Stimulated activated CD8-positive, alpha-beta memory T cell treated with anti-CD3 and anti-CD28 coated beads, Interleukin-4, amount 100 ng/mL, for 4 hours (primary cell): ENCODE measurements at places on chromosomes 1 and 21.

DNA sequence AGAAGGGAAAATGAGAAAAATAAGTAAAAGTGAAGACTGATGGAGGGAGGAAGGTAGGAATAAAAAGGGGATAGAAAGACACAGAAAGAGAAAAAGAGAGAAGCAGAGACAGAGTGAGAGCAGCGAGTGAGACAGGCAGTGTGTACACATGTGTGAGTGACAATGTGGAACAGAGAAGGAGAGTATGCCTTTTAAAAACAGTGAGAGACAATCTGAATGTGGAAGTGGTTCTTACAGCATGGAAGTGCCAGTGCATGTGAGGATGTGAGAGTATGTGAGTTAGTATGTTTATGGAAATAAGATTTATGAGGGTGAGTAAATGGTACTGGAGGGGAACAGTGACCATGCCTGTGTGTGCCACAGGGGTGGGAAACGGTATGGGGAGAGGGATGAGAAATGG lies 1.2 kb downstream of the NEGR1 start:
- no peak for DNase-seq

DNA sequence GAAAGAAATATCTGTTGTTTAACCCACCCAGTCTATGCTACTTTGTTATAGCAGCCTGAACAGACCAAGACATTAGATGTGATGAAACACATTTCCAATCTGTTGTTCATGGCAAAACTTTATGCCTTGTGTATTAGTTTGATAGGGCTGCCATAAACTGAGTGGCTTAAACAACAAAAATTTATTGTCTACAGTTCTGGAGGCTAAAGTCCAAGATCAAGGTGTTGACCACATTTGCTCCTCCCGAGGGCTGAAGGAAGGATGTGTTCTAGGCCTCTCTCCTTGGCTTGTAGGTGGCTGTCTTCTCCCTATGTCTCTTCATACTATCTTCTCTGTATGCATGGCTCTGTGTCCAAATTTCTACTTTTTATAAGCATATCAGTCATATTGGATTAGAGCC lies 94.1 kb upstream of the HIVEP3 start:
- no peak for DNase-seq

DNA sequence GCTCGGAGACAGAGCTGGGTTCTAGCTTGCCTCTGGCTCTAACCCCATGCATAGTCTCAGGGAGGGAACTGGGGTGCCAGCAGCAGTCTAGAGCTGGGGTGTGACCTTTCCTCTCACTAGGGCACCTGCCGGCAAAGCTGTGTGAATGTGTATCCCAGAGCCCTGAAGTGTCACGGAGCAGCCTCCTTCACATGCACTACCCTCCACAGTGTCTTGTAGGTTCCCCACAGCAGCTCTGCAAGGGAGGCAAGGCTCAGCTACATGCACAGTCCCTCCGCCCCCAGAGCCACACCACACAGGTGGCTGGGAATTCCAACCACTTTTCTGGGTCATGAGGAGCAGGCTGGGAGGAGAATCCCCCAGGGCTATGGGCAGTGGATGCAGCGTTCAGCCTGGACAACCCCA lies 7.7 kb upstream of the HPCA start:
- DNase-seq = no peak

DNA sequence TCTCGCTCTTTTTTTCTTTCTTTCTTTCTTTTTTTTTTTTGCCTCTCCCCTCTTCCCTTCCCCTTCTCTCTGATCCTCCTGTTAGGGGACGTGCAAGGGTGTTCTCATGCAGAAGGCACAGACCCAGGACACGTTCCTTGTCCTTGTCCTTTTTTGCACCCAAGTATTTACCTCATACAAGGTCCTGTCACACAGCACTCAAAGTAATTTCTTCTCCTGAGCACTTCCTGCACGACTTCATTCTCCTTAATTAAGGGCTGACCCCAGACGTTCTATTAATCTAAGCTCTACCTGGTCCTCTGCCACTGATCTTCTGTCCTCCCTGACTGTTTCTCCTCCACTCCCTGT lies 424 bp upstream of the PCNX2 start:
- no peak for DNase-seq

GRCh38 chr1:193309936-193310475 lies 123.6 kb upstream of the B3GALT2 start:
- no peak for DNase-seq

DNA sequence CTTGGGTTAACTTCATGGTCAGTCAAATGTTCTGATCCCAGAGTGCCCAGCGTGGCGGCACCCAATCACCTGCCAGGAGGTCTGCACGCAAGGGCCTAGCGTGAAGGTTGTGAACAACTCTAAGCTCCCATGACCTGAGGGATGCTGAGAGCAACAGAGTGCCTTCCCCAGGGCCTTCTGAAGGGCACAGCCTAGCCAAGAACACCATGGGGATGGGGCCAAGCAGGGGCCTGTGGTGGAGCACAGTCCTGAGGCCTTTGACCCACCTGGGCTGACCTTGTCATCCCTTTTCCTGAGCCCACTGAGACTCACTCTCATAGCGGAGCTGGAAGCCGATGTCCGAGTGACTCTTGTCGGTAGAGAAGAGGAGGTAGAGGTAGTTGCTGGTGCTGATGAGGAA lies 138.8 kb upstream of the HMGB4 start:
- DNase-seq = no peak

DNA sequence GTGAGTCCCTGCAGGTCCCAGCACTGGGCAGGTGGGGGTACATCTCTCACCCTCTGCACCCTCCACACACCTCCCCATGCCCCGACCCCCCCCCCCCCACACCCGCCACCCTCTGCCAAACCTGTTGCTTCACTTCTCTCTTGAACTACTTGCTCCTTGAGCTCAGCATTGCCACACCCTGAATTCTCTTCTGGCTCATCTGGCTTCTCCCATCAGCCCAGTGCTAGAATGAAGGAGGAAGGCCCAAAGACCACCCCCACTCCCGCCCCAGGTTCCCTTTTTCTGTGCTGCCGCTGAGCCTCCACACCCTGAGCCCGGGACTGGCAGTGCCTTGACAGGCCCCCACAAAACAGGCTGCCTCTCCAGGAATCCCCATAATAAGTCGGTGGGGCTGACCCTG lies 6.4 kb upstream of the TNNI1 start:
- no peak for DNase-seq

GRCh38 chr1:216902669-216903381 lies 179.6 kb upstream of the ESRRG start:
- DNase-seq = no peak

DNA sequence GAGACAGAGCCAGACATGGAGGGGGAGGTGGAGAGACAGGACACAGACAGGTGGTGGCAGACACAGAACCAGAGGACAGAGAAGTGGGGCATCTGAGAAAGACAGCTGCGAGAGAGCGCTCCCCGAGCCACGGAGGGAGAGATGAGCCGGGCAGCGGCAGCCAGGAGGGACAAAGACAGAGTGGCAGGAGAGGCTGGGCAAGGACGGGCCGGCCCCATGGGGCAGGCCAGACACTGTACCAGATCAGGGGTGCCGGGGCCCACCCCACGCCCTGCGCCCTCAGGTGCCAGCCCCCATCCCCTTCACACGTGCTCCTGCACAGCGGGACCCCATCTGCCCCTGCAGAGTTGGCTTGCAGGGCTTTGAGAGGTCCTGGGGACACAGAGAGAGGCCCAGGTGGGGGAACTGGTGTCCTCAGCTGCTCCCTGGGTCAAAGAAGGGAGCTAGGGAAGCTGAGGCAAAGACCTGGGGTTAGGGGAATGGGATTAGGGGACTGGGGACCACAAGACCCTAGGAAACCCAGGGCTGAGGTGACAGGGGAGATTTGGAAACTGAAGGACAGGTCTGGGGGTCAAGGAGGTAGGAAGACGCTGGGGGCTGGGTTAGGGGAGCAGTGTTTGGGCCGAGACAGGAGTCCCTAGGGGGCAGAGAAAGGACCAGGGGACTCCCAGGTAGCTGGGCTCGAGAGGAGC lies 643 bp downstream of the FNDC5 start:
- DNase-seq = no peak

- no peak for DNase-seq
Measured at GRCh38 chr1:45876000-45876617, 72.7 kb downstream of the MAST2 start.

GRCh38 chr1:179091691-179092165 lies 9.9 kb downstream of the TOR3A start:
- no peak for DNase-seq

DNA sequence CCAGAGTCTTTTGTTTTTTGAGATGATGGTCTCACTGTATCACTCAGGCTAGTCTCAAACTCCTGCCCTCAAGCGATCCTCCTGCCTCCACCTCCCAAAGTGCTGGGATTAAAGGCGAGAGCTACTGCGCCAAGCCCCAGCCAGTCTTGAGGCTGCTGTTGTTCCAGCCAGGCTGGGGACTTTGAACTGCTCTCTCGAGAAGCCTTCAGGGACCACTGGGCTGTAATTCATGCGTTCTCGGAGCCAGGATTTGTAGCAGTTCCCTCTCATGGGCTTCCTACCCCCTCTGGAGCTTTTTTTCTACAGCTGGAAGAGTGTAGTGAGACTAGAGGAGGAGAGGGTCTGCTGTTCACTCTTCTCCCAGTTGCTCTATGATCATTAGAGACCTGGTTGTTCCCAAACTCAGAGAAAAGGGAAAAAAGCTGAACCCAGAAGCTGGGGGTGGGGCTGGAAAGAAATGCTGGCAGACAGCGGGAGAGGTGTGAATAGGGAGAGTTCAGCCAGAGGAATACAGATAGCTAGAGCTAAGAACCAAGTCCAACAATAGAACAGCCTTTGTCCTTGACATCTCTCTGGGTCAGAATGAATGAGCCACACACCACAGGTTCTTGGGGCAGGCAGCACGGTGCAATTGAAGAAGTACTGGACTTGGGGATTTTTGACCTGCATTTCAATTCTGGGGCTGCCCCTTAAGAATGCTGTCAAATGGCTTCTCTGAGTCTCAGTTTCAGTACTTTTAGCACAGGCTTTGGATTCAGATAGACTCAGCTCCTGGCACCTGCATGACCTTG lies 13.2 kb upstream of the SLC41A1 start:
- DNase-seq = no peak

DNA sequence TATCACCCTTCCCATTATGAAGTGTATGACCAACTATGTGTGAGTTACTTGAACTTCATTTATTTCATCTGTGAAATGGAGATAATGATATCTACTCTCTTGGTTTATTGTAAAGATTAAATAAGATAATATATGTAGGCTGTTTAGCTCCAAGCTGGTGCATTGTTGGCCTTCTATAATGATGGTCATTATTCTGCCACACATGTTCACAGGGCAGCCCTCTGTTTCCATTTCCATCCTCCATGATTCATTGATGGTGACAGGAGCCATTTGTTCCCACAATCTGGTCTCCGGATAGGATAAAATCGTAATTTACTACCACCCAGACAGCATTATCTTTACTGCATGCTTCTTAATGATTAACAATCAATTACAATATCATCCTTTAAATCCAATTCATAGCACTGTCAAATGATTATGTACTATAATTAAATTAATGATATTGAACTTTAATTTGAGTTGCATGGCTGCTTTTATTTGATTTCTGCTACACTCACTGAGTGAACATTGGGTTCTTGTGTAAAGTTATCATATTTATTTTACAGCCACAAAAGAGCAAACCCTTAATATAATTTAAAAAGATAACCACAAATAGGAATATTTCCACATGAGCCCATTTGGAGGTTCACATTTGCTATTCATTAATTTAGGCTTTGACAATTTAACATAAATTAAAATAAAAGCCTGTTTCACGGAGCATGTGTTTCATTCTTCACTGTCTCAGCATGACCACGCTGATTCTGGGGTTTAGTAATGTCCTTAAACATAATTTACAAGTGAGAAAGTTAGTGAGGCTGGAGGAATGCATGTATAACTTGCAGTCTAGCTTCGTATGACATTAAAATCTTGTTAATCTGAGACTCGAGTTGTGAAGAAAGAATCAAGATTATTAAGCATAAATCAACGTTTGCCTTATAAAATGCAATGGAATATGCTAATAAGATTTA lies 596.4 kb upstream of the ZRANB2 start:
- no peak for DNase-seq

GRCh38 chr1:98870959-98871903 lies 133.4 kb downstream of the PLPPR5 start:
- DNase-seq = peak; percentile 5
